CD4-positive, alpha-beta T cell (primary cell): ENCODE measurements at places on chromosomes 2 and 18.

DNA sequence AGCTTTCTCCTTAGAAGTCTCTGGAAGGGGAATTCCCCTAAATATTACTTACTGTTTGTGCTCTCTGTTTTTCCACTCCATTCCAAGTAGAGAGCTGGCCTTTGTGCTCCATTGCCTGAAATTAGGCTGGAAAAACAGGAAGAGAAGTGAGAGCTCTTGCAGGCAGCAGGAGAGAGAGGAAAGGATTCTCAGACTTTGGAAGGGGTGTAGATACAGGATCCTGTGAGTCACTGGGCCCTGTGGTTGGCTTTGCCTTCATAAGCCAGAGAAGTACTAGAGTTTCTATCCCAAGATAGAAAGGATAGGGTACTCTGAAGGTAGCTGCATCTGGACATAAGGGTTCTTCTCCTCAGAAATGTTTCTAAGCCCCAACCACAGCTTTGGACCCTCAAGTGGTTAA lies 188.9 kb downstream of the CMPK2 start:
- no peak overlapping the region for H3K4me3 ChIP-seq
- no peaks in the 10 kb centered on the region for H3K4me1 ChIP-seq
- no peak overlapping the region for H3K27ac ChIP-seq
- no peaks in the 10 kb centered on the region for H3K36me3 ChIP-seq
- H3K27me3 ChIP-seq = peaks cover 5% of the 10 kb centered on the region

DNA sequence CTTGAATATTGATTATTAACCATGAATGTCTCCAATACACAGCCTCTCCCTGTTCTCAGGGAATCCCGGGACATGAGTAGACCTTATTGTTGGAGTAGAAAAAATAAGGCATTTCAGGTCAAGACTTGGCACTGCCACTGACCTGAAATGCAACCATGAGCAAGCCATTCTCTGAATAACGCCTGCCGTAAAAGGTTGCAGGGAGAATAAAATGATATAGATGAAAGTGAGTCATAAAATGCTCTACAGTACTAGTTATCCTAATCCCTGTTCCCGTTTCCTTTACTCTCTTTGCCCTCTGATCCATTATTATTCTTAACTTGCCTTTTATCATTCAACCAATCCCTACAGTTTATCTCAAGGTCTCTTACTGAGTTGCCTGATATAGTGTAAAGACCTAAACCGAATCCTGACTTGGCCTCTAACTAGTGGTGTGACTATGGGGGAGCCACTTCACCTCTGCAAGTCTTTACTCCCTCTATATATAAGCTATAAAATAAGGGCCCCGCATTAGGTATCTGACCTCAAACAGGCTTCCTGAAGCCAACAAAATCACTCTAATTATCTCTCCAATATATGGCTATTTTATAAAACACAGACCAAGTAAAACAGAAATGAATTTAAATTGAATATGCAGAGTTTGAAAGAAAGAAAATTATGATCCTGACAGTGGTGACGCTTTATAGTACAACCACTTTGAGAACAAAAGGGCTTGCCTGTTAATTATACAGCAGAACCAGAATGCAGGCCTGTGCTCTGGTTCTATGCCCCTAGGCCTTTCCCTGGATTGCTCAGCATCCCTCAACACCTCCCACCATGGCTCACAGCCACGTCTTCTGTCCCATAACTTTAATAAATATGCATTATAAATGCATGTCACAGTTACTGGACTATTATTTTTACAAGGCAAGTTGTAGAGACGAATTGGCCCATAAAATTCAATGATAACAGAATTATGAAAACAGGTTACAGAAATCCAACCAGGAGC lies 183.1 kb downstream of the STK39 start:
- DNase-seq = no peak
- no peak overlapping the region for H3K4me3 ChIP-seq
- no peak overlapping the region for H3K27ac ChIP-seq
- peaks cover 52% of the 10 kb centered on the region for H3K36me3 ChIP-seq
- H3K27me3 ChIP-seq = no peaks in the 10 kb centered on the region
- H3K4me1 ChIP-seq = no peaks in the 10 kb centered on the region

GRCh38 chr2:101828257-101828656 lies 130.8 kb downstream of the MAP4K4 start:
- no peak overlapping the region for H3K27ac ChIP-seq
- peaks cover 50% of the 10 kb centered on the region for H3K36me3 ChIP-seq
- H3K4me1 ChIP-seq = peaks cover 47% of the 10 kb centered on the region
- H3K4me3 ChIP-seq = no peak overlapping the region
- no peak for DNase-seq
- no peaks in the 10 kb centered on the region for H3K27me3 ChIP-seq

- H3K27me3 ChIP-seq = no peaks in the 10 kb centered on the region
- H3K4me1 ChIP-seq = peaks cover 27% of the 10 kb centered on the region
- H3K27ac ChIP-seq = no peak overlapping the region
These were observed 187.7 kb downstream of the FAM210A start for GRCh38 chr18:13538630-13539029.

- H3K4me1 ChIP-seq = no peaks in the 10 kb centered on the region
- no peak overlapping the region for H3K4me3 ChIP-seq
- peaks cover 2% of the 10 kb centered on the region for H3K27me3 ChIP-seq
- no peak for DNase-seq
- no peaks in the 10 kb centered on the region for H3K36me3 ChIP-seq
These were observed 222.5 kb downstream of the GBX2 start for GRCh38 chr2:235945608-235946140.

DNA sequence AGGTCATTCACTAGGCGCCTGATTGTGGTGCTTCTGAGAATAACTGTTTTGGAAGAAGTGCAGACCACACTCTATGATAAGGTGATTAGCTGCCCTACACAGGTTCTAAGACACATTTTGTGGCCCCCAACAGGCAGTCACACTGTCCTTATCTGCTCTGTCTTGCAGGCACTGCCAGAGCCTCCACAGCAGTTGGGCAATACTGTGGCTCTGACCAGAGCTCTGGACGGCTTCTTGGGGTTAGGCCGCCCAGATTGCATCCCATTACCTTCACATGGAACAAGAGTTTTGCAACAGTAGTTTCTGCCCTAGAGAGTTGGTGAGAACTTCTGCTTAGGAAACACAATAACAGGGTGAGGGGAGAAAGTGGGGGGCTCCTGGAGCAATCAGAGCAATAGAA lies 22.7 kb downstream of the RUFY4 start:
- no peak for DNase-seq
- H3K4me1 ChIP-seq = no peaks in the 10 kb centered on the region
- no peak overlapping the region for H3K4me3 ChIP-seq
- H3K27me3 ChIP-seq = peaks cover 3% of the 10 kb centered on the region
- no peak overlapping the region for H3K27ac ChIP-seq

GRCh38 chr2:174025271-174026121 lies 60.3 kb upstream of the SP3 start:
- H3K27ac ChIP-seq = no peak overlapping the region
- H3K4me1 ChIP-seq = peaks cover 4% of the 10 kb centered on the region
- no peak for DNase-seq

GRCh38 chr2:24225499-24226242 lies 50.8 kb downstream of the FAM228A start:
- H3K27me3 ChIP-seq = no peaks in the 10 kb centered on the region
- DNase-seq = no peak
- peaks cover 27% of the 10 kb centered on the region for H3K36me3 ChIP-seq
- no peak overlapping the region for H3K27ac ChIP-seq

DNA sequence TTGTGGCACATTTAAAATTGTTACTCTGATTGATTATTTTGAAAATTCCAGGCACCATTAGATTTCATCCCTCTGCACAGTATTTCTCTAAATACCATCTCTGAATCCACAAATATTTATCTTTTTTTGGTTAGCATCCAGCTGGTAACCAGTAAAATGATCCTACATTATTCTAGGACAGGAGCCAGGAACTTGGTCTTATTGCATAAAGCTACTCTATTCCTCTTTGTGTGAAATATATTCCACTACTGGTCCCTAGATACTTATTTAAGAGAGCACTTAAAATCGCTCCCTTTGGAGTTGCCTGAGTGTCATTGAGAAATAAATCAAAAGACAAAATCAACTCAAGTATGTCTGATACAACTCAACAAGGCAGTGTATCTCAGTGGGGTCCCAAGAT lies 7.4 kb upstream of the MBOAT2 start:
- no peak overlapping the region for H3K27ac ChIP-seq
- H3K27me3 ChIP-seq = peaks cover 6% of the 10 kb centered on the region
- no peak overlapping the region for H3K4me3 ChIP-seq

GRCh38 chr18:22417496-22418188 lies at the start of gene CTAGE1:
TSS of gene CTAGE1 (minus strand) at chr18:22417915. CDS start at chr18:22417811, 104 bp downstream.
- no peak for DNase-seq
- no peaks in the 10 kb centered on the region for H3K36me3 ChIP-seq
- H3K27ac ChIP-seq = no peak within 1 kb of the TSS
- no peak within 1 kb of the TSS for H3K4me3 ChIP-seq
- no peaks in the 10 kb centered on the region for H3K27me3 ChIP-seq

DNA sequence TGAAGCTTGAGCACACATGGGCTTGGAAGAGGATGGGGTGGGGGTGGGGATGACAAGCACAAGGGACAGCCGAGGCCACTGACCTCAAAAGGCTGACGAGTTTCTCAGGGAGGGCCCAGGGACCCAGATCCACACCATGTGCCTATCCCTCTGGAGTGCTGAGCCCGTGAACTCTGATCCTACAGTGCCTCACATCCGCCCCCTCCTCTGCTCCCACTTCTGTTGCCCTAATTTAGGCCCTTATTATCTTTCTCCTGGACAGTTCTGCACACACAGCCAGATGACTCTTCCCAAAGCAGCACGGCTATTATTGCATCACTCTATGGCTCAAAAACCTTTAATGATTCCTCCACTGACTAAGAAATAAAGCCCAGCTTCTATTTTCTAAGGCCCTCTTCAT lies 24.8 kb downstream of the CYRIA start:
- DNase-seq = no peak
- no peaks in the 10 kb centered on the region for H3K36me3 ChIP-seq
- H3K27me3 ChIP-seq = no peaks in the 10 kb centered on the region
- H3K4me1 ChIP-seq = peaks cover 2% of the 10 kb centered on the region
- H3K27ac ChIP-seq = no peak overlapping the region

DNA sequence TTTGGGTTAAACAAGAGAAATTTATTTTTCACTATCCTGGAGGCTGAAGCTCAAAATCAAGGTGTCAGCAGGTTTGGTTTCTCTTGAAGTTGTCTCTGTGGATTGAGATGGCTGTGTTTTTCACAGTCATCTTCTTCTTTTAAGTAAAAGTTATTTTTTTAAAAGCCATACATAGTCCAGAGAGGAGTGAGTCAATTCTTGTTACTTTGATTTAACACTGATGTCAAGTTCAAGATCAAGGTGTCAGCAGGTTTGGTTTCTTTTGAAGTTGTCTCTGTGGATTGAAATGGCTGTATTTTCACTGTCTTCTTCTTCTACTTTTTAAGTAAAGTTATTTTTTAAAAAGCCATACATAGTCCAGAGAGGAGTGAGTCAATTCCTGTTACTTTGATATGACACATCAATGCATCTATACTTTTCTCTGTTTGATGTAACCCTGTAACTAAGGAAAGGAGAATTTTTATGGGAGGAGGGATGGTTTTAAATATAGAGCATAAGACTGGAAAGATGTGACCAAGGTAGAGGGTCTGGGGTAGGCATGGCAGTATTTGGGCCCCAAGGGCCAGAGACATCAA lies 22.5 kb upstream of the RASGRP3 start:
- H3K4me3 ChIP-seq = no peak overlapping the region
- H3K27ac ChIP-seq = no peak overlapping the region
- DNase-seq = no peak

DNA sequence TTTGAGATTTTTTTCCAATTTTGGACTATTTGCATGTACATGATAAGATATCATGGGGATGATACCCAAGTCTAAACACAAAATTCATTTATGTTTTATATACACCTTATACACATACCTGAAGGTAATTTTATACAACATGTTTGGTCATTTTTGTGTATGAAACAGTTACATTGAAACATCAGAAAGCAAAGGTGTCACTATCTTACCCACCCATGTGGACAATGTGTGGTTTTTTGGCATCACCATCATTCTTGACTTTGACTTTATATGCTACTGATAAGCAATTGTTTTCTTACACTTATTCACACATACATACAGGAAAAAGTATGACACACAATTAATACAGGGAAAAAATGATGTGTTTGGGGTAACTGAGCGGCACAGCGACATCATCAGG lies 51.0 kb upstream of the ACVR1 start:
- no peak for DNase-seq
- no peaks in the 10 kb centered on the region for H3K36me3 ChIP-seq
- H3K4me3 ChIP-seq = no peak overlapping the region
- no peaks in the 10 kb centered on the region for H3K4me1 ChIP-seq
- H3K27me3 ChIP-seq = no peaks in the 10 kb centered on the region

- no peaks in the 10 kb centered on the region for H3K36me3 ChIP-seq
- H3K27me3 ChIP-seq = no peaks in the 10 kb centered on the region
- H3K27ac ChIP-seq = no peak overlapping the region
- DNase-seq = no peak
These were observed 2.8 kb downstream of the IMPA2 start for GRCh38 chr18:11984091-11984490.

DNA sequence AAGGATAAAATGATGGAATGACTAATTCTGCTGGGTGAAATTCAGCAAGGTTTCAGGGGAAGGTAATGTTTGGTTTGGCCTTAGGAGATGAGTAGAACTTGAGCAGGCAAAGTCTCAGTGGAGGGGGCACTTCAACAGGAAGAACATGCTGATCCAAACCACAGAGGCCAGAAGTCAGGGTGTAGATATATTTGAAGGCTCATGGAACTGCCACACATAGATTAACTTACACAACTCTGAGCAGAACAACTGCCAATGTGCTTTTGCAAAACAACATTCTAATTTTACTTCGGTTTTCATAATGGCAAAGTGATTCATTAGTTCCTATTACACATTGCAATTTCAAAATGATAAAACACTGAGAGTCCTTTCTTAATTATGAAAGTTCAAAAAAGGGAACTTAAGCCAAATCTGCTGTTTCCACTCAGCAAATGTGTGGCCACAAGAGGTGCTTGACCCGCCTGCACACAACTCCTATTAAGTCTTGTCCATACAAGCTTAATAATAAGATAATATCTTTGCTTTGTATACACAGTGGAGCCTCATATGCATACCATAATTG lies 284.8 kb downstream of the MREG start:
- H3K4me1 ChIP-seq = no peaks in the 10 kb centered on the region
- no peaks in the 10 kb centered on the region for H3K36me3 ChIP-seq
- H3K27ac ChIP-seq = no peak overlapping the region
- no peak for DNase-seq
